CD8-positive, alpha-beta T cell (primary cell): ENCODE measurements at places on chromosomes 13 and 19. TPM values are rescaled to one million over a fixed set of nuclear protein-coding genes. Genes with fewer than 3 reads are reported as not detected.

CBARP gene
- total RNA-seq: 0.67 TPM

HSD17B14 gene
- total RNA-seq: 1.1 TPM

CGB1 gene
- not detected for total RNA-seq

GPR108 gene
- total RNA-seq: 33.1 TPM

RDH8 gene
- not detected for total RNA-seq

GRCh38 chr19:2180114-2180513, 16.4 kb downstream of the DOT1L start:
- DNase-seq: no peak

GRCh38 chr13:32840989-32841713, 175.1 kb upstream of the KL start:
- DNase-seq: no peak

DNA sequence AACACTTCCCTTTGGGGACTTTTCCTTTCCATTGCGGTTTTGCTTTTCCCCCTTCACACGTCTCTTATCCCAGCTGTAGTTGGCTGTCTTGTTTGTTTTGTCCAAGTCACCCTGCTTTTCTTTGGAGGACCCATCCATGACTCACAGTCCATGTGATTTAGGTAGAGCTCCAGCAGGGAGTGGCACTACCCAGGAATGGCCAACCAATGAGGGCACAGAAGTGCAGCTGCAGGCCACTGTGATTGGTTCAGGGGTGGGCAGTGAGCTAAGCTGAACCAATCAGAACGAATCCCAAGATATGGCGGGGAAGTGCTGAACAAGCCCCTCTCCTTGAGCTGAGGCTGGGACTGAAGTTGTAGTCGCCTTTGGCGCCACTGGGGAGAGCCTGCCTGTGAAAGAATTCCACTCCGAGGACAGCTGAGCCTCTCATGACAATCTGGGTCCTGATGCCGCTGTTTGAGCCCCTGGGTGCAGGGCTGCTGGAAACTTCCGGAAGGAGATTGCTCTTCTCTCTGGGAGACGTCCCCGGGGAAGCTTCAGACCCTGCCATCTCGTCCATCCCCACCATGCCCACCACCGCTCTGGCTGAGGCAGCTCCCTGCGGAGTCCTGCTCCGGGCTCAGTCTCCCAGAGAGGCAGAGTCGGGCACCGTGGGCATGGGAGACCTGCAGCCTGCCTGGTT, 62.9 kb upstream of the URI1 start:
- no peak for DNase-seq

- no peak for DNase-seq
These were observed 10.4 kb downstream of the BORCS8 start for GRCh38 chr19:19181488-19181998.

- DNase-seq: no peak
These were observed 43.9 kb downstream of the CELF5 start for GRCh38 chr19:3268326-3268725.

- DNase-seq: no peak
These were observed 460.6 kb downstream of the FOXO1 start for GRCh38 chr13:40205771-40206240.

GRCh38 chr13:41788552-41788951, 172.4 kb downstream of the VWA8 start:
- DNase-seq: no peak

GRCh38 chr19:29858000-29858596, 46.3 kb downstream of the CCNE1 start:
- DNase-seq: peak; percentile 62

DNA sequence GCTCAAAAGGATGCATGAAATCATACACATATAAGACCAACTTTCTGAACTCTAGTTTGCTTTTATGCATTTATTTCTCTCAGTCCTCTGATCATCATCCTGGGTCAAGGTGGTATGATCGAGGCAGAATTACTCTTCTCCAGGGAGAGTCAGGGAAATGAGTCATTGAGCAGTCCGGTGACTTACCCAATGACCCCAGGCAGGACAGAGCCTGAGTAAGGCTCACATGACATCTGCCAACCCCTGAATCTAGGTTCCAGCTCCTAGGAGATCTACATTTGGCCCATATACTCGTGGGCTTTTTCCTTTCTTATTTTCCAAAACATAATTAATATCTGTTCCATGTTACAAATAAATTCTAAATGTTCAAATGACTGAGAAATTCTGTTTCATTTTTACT, 502.3 kb downstream of the FOXO1 start:
- no peak for DNase-seq

GRCh38 chr19:46953955-46954501, 65.6 kb upstream of the NPAS1 start:
- DNase-seq: no peak

GRCh38 chr19:13935765-13936510, 2.3 kb downstream of the PODNL1 start:
- DNase-seq: no peak

DNA sequence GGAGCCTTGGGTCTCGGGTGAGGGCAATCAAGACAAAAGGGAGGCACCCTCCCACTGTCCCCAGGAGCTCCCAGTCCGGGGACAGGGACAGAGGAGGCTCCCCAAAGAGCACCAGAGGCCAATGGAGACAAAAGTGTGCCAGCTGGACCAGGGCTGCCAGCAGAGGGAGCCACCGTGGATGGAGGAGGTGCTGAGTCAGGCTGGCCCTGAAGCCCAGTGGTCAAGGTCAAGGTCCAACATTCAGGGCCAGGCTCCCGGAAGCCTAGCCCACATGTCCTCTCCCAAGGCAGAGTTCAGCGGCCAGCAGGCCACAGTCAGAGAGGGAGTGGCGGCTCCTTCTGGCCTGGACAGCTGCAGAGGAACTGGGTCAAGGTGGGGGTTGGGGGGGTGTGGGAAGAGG, 8.4 kb downstream of the COL5A3 start:
- no peak for DNase-seq

DNA sequence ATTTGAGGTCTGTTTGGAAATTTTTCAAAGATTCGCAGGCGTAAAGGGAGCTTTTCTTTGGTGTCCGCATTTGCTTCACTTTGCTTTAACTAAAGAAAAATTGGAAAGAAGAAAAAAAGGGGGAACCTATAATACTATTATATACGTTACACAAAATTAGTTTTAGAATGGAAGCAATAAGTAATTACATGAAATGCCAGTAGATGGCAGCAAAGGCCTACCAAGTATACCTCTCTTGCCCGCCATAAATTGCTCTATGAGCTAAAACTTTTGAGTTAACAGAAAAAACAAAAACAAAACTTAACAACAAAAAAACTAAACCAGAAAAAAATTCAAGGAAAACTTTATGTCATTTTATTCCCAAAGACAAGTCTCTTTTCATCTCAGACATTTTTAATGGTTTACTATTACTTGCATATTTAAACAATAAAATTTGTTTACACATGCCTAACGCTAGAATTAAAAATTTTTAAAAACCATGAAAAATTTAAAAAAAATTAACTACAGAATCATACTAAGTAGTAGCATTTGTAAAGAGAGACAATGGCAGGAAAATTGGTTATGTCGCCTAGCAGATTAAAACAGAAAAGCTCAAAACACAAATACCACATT, 271.4 kb downstream of the NALCN start:
- DNase-seq: peak; percentile 20
